ENCODE measurements at places on chromosomes 12 and 14.
A peak's percentile ranks its signal among the peaks of the same experiment; 100 is the strongest.

DNA sequence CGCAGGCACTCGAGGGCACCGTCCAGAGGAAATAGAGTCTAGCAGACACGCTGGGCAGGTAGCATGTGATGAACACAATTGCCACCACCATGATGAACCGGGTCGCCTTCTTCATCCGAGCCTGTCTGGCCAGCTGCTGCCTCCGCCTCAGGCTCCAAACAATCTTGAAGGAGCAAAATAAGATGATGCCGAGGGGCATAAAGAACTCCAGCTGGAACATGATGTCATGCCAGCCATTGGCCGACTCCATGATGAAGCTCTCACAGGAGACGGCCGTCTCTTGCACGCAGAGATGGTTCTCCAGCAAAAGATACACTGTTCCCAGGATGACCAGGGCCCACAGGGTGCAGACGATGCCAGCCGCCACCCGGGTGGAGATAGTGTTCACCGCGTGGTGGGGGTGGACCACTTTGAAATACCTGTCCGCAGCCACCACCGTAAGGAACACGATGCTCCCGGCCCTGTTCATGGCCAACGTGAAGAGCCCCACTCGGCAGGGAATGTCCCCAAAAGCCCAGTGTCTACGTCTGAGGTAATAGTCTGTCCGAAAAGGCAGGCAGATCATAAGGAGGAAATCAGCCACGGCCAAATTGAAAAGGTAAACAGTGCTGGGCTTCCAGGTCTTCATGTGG is 945 bp downstream of the HCAR1 start:
- no peak for DNase-seq

DNA sequence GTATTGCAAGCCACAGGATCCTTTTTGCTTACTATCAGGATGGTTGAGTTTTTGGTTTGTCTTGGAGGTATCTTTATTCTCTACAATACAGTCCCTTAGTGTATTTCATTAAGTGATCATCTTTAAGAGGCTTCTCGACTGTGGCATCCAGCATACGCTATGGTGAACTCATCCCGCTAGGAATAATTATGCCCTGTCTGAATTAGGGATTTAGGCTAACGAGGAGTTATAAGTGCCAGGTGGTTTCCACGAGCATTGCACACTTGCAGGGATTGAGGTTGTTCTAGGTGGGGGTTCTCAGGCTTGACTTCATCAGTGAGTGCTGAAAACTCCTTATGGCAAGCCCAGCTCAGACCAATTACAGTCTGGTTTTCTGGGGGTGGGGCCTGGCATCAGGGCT is 37.2 kb upstream of the RBM19 start:
- DNase-seq: no peak

GRCh38 chr12:117835156-117835555 is 133.6 kb downstream of the KSR2 start:
- DNase-seq: no peak

- peak; percentile 58 for DNase-seq
Observed at GRCh38 chr14:36661506-36662257, at the start of gene PAX9. Gene PAX9 (plus strand): TSS chr14:36661860. CDS start chr14:36662090, 230 bp downstream.

DNA sequence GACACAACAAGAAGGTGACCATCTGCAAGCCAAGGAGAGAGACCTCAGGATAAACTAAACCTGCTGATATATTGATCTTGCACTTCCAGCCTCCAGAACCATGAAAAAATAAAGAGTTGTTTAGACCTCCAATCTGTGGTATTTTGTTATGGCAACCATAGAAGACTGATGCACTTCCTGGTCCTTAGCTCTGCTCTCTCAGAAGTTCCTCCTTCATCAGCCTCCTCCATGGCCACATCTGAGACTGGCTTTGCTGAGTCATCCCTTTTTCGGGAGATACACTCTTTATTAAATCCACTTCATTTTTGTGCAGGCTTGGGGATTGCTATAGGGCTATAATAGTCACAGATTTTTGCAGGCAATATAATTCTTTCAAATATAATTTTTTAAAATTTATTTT is 89.6 kb upstream of the ATF7IP start:
- DNase-seq: no peak

DNA sequence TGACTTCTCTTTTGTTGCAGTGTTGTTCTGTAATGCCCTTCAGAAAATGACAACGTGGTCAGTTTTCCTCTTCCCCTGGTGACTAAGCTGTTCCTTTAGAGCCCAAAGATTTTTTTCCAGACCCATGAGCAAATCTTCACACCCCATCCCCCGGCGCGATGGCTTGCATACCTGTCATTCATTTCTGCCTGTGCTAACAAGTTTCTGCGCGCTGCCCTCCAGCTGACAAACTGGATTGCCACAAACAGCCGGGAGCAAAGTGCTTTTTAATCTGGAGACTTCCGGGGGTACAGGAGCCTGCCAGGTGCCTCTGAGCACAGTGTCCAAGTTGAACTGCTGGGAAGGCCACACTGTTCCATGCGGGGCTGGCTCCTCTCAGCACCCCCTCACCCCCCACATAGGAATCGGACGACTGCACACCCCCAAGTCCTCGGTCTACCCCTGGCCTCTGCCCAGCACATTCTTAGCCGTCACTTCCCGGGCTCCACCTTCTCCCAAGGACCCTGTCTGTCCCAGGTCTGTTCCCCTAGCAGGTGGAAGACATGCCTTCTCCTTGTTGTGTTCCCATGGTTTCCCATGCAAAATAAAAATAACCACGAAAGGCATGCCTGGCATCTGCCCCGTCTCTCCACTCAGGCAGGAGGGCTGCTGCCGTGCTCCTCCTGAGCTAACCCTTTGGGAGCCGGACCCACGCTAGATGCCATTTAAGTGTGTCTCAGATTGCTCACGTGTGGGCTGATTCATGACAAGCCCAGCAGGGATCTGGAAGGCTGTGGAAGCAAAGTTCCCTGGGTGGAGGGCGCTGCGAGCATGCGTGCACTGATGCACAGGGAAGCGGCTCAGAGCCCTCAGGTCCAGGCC is 14.1 kb downstream of the RILPL1 start:
- DNase-seq: no peak

- no peak for DNase-seq
Observed at GRCh38 chr12:61574339-61574738, 685.9 kb upstream of the USP15 start.

GRCh38 chr14:26531894-26532293 is 65.9 kb downstream of the NOVA1 start:
- DNase-seq: no peak

All from GM10248 (cell line).